ENCODE measurements at places on chromosomes 2 and 18.

- no peak for DNase-seq
Observed at GRCh38 chr2:21381421-21381820, 257.7 kb downstream of the TDRD15 start.

DNA sequence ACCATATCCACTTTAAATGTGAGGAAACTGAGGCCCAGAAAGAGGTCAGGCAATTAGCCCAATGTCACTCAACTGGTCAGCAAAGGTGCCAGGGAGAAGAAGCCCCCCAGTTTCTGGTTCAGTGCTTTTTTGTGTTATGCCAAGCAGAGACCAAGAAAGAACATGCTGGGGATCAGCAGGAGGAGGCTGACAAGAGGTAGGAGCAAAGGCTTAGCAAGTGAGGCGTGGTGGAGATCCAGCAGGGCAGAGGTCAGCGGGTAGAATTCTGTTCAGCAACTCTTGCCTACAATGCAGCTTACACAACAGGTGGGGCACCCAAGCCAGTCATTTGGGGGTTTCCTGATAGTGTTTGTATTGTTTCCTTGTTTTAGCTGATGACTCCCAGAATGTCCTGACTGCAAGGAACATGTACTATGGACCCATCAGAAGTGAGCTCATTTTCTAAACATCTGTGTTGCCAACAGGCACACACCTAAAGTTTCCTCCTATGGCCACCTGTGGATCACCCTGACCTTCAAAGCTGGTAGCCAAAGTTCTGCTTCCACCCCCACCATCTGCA is 28.2 kb downstream of the LPIN2 start:
- DNase-seq = no peak

- peak; percentile 7 for DNase-seq
Observed at GRCh38 chr2:191109888-191110287, 40.9 kb downstream of the STAT4 start.

GRCh38 chr2:161371869-161372268 is 44.2 kb upstream of the TBR1 start:
- DNase-seq = no peak

DNA sequence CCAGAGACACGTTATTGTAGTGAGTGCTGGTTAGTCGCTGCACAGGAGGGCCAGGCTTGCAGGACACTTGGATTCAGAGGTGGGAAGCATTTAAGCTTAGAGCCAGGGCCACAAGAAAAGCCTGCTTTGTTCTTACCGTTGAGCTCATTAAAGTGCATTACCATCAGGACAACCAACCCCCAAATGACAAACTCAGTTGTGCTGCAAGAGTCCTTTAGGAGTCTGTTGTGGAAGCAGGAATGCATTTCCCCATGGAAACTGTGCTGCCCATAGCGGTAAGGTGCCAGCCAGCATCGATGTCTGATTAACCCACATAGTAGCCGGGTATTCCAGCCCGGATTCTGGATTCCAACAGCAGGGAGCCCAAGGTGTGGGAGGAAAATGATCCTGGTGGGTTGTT is 23.4 kb upstream of the REEP1 start:
- DNase-seq = no peak

DNA sequence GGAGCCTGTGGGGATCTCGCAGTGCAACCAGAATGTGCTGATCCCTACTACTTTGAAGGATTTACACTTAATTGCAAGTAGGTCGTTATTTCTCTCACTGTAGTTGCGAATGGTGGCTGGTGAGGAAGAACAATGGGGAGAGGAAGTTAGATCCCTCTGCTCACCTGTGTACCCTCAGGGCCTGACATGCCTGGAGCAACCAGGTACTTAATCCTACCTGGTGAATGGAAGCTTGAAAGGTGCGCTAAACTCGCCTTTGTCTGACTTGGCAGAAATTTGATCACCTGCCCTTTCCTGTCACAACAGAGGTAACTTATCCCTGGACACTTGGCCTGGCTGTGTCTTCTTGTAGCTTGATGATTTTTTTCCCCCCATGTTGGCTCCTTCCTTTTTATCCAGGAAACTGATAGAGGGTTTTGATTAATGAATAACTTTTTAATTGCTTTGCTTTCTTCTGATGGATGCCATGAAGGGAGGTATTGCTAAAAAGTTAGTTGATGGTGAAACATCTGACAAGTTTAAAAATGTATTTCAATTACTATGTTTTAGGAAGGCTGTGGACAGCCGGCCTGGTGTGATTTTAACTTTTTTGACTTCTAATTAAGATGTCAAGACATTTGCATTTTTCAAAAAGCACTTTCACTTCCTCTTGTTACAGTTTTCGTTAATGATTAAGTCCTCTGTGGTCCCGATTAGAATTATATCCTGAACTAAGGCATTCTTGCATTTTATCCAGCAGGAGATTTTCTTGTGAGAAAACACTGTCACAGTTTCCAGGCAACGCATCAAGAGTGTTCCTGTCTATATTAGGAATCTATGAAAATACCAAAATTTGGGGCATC is 9.2 kb downstream of the SGPP2 start:
- DNase-seq = no peak

GRCh38 chr18:13568443-13569392 is 157.6 kb downstream of the FAM210A start:
- no peak for DNase-seq

- DNase-seq = no peak
Observed at GRCh38 chr2:161722547-161723503, 98.6 kb downstream of the SLC4A10 start.

DNA sequence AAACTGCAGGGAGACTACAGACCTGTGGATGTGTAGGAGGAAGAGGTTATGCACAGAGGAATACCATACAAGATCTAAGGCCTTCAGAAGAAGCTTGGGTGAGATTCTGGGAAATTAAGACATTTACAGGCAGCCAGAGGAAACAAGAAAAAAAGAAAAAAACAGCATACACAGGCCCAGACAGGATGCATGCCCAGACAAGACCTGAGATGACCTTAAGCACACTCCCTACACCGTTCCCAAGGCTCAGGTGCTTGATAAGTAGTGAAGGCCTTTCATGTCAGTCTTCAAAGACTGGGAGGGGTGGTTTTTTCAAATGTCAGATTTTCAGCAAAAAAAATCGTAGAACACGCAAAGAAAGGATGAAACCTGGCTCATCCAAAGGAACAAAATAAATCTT is 83.0 kb downstream of the CCDC138 start:
- DNase-seq = no peak

GRCh38 chr2:181444654-181445053 is 12.5 kb upstream of the ITGA4 start:
- no peak for DNase-seq

DNA sequence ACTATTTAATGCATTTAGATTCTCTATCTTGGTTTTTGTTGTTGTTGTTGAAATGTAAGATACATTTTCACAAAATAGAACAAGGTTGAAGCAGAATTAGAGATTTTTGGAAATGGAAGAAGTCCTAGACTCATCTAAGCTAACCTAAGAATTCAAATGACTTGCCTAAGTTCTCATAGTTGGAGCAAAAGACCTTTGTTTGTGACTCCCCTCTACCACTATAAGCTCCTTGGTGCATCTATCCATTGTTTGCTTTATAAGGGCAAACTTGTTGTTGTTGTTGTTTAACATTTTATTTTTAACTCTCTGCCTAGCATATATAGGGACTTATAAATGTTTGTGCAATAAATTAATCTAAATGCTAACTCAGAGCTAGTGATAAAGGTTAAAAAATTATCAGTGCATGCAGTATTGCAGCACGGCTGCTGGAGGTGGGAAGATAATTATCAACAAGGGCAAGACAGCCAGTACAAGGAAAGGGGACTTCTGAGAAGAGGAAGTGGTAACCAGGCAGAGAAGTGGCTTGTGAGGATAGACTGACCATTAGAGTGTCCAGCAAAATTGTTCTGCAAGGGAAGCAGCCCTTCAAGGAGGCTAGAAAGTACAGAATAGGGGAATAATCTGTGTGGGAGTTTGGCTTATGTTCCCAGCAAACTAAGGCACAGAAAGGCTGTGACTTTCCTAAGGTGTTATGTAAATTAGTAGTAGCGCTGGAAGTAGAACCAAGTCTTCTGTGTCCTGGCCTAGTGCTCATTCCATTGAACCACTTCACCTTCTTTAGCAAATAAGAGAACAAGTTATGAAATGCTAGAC is 38.1 kb upstream of the ACYP2 start:
- DNase-seq = no peak

- no peak for DNase-seq
Observed at GRCh38 chr2:4973973-4974372, 718.2 kb upstream of the SOX11 start.

- DNase-seq = peak; percentile 0
Observed at GRCh38 chr2:79860228-79861058, 347.6 kb downstream of the CTNNA2 start.

GRCh38 chr2:173866874-173867618 is 98.1 kb downstream of the SP3 start:
- DNase-seq = no peak

GRCh38 chr18:54335638-54336173 is 22.0 kb downstream of the STARD6 start:
- DNase-seq = no peak

GRCh38 chr2:17303054-17303453 is 215.2 kb downstream of the RAD51AP2 start:
- DNase-seq = peak; percentile 47

DNA sequence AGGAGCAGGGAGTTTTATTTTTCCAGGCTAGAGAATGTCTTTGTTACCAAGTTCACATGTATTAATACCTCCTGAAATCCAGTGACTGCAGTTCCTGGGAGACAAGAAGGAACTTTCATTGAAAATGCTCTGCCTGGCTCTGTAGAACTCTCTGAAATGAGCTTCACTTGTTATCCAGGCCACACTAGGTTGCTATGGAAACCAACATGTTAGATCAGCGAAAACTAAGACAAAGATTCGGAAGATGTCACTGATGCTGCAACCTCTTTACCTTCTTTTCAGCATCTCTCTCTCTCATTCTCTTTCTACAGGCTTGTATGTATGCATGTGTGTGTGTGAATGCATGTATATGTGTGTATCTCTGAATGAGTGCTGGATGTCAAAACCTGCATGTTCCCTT is 218.5 kb downstream of the TRIB2 start:
- DNase-seq = no peak

- peak; percentile 82 for DNase-seq
Observed at GRCh38 chr2:100757621-100758394, 62.1 kb upstream of the NPAS2 start.

- no peak for DNase-seq
Observed at GRCh38 chr2:123864416-123864815, 160.7 kb upstream of the CNTNAP5 start.

- no peak for DNase-seq
Observed at GRCh38 chr2:101559551-101559950, 84.6 kb upstream of the RFX8 start.

DNA sequence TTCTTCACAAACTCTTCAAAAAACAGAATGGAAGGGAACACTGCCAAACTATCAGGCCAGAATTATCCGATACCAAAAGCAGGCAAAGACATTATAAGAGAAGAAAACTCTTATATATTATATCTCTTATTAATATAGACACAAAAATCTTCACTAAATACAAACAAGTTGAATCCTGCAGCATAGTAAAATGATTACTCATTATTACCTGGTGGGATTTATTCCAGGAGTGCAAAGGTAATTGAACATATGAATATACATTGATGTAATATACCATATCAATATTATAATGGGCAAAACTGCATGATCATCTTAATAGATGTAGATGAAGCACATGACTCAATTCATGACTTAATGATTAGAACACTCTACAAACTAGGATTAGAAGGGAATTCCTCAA is 25.1 kb downstream of the ABCB11 start:
- no peak for DNase-seq

GRCh38 chr2:236241181-236242056 is 22.8 kb downstream of the ASB18 start:
- no peak for DNase-seq

GRCh38 chr18:59546188-59546587 is 151.0 kb downstream of the CCBE1 start:
- DNase-seq = no peak

- DNase-seq = no peak
Observed at GRCh38 chr2:44191739-44192138, 23.1 kb downstream of the PPM1B start.

DNA sequence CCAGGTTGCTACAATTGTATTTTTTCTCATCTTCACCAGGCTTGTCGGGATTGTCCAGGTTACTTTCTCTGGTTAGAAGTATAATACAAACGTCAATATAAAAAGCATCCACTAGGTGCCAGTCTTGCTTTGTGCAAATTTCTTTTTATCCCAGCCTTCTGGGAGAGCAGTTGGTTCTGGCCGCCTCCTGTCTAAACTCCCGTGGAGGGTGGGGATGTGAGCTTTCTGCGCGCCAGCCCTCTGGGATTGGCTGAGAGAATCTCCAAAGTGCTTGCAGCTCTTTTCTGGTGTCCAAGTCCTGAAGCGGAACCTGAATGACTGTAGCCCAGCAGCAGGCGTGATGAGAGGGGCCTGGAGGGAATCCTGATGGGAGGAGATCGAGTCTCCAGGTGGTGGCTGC is 22.4 kb upstream of the TOGARAM2 start:
- peak; percentile 37 for DNase-seq

- DNase-seq = no peak
Observed at GRCh38 chr18:63617915-63618234, 26.2 kb downstream of the SERPINB4 start.

GRCh38 chr2:223058952-223059716 is 7.1 kb downstream of the KCNE4 start:
- DNase-seq = no peak

DNA sequence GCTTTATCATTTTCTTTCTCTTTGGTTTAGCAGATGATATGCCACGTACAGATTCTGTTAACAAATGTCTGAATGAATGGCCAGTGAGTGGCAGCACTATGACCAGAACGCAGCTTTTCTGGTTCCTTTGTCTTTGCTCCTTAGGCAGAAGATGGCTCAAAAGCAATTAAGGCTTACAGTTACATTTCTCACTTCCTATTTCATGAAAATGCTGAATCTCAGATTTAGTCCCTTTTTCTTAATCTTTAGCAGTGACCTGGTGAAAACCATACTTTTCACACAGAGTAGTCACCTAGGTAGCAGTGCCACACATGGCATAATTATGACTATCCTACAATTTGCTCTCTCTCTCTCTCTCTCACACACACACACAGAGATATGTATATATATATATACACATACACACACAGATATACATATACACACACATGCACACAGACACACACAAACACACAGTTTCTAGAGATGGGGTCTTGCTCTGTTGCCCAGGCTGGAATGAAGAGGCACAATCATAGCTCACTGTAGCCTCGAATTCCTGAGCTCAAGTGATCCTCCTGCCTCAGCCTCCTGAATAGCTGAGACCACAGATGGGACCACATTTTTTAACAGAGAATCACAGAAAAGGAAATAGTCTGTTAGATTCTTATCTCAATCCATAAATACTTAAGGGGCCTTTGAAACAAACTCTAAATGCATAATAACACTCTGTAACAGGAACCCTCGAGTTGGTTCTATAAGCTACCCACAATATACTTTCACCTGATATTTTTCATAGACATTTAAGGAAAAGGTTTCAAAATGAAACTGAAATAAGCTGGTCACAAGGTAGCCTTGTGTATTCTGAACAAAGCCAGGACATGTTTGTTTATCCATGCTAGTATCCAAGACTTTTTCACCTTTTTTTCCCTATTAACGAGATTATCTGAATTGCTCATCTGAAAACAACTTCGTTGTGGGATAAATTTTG is 11.6 kb downstream of the PDE6D start:
- DNase-seq = no peak
